ENCODE measurements at places on chromosomes 2 and 18.

- no peak for DNase-seq
Measured at GRCh38 chr2:3076848-3077642, 300.6 kb downstream of the EIPR1 start.

DNA sequence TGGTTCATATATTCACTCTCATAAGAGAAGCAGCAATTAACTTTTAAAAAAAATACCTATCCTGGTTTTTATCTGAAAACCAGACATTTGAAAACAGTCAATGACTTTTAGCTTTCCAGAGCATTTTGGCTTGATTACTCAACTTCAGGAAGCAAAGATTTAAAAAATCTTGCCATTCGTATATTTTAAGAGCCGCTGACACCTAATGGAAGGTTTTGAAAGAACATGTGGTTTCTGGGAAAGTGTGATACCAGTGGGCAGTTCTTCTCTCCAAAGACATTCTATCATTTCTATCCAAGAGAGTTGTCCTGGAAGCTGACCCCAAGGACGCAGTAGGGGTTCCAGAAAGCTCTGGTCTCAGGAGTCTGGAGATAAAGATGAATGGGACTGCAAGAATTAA lies 234.7 kb downstream of the TTC32 start:
- no peak for DNase-seq

GRCh38 chr18:68428661-68429060 lies 286.2 kb downstream of the TMX3 start:
- no peak for DNase-seq

DNA sequence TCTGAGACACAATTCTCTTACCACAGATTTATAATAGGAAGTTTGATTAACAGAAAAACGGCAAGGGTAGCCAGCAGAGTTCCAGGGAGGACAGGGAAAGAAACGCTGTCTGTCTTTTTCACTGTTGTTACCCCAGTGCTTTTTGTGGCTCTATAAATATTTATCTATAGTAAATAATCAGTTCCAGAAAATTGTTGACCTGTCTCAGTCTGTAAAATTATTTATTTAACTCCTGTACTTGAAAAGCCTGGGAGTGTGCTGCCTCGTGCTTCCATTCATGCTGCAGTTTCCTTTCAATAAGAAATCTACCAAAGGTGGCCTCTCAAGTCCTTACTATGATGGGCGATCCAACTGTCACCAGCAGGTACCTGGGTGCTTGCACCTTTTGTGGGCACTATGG lies 102.9 kb downstream of the ETAA1 start:
- no peak for DNase-seq

- DNase-seq, result no peak
Measured at GRCh38 chr2:2536416-2537056, 205.5 kb upstream of the MYT1L start.

Data from upper lobe of left lung (tissue), 6 donors.